ENCODE measurements at places on chromosomes 1 and 21.
A peak's percentile ranks its signal among the peaks of the same experiment; 100 is the strongest.

GRCh38 chr1:87362834-87363426, 34.2 kb downstream of the LMO4 start:
- no peak for DNase-seq

GRCh38 chr1:239276051-239276450, 110.3 kb upstream of the CHRM3 start:
- DNase-seq: no peak

DNA sequence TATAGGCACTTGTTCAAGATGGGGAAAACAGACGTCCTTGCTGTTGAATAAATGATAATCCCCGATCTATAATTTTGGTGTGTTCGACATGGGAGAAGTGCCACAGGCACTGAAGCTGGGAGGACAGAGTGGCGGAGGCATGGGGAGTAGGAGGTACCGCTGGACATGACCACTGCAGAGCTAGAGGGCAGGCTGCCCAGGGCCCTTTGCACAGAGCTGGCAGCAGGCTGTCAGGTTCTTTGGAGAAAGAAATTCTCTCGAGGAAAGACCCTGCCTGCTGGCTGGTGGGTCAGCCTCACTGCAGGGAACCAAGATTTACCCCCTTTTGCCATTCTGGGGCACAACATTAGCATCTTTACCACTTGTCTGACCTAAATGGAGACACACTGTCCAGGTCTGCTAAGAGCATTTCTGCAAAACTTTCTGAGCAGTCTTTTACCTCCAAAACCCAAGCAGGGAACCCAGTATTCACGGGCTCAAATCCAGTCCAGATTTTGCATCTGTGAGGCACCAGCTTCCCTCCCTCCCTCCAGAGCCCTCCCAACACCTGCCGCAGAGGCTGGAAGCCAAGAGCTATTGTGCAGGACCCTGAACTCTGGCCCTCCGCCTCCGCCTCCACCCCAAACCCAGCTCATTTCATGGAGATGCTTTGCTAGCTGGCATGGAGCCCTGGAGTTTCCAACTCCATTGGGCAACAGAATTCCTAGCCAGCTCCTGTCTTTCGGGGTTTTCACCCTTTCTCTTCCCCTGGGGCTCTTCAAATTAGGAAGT, 142.3 kb downstream of the PLXNA2 start:
- DNase-seq: peak; percentile 33

DNA sequence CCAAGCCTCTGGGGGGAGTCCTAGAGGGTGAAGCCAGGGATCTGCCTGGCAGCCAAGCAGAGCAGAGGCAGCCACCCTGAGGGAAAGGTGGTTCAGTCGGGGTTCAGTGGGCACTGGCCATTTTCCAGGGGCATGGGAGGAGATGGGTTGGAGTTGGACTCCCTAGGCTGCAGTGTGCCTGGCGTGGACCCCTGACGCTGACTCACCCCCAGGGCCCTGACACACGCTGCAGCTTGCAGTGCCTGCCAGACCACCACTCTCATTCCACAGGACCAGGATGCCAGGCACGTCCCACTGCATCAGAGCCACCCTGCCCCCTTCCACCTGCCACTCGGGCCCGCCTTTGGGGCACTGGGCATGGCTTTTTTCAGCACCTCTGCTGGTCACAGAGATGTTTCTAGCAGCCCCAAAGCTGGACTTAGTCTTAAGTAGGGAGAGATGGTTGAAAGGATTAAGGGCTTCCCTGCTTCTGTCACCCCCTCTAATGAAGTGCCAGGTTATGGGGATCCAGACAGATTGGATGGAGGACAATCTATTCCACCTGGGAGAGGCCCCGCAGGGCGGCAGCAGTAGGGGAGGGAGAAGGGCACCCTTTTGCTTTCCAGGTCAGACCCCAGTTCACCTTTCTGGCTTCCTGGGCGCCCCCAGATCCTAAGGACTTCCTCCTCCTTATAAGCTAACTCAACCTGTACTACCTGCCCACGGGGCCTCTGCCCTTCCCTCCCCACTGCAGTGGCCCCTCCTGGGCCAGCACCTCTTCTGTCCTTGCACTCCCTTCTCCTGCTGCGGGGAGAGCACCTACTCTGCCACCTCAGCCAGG, 1.6 kb downstream of the SYT2 start:
- DNase-seq: no peak

DNA sequence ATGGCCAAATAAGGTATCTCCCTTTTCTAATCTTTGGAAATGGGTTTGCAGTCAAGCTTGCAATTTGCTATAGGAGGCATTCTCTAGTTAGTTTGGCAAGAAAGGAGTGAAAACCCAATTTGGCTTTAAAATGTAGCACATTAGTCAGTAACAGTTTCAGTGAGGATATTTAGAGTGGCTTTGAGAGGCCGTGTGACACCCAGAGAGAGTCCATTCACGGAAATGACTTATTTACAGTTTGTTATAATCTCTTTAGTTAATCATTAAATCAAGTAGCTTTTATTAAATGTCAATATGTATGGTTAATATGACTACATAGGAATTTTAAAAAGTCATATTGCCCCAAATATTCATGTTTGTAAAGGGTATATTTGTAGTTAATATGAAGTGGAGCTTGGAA, 9.6 kb downstream of the ZBTB18 start:
- no peak for DNase-seq

DNA sequence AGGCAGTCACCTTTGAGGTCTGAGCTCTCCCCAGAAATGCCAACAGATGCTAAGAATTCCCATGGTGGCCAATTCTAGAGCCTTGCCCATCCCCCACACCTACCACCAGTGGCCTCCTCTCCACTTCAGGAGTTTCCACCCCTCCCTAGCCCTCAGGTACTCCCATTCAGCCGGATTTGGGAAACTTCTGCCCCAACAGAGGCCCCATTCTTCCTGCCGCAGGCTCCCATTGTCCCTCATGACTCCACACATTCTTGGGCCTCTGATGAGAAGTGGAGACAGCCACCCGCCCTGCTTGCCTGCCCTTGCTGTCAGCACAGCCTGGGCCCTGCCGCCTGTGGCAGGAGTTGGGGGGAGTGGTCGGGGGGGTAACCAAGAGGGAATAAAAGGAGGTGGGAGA, 4.6 kb downstream of the BLACAT1 start:
- no peak for DNase-seq

DNA sequence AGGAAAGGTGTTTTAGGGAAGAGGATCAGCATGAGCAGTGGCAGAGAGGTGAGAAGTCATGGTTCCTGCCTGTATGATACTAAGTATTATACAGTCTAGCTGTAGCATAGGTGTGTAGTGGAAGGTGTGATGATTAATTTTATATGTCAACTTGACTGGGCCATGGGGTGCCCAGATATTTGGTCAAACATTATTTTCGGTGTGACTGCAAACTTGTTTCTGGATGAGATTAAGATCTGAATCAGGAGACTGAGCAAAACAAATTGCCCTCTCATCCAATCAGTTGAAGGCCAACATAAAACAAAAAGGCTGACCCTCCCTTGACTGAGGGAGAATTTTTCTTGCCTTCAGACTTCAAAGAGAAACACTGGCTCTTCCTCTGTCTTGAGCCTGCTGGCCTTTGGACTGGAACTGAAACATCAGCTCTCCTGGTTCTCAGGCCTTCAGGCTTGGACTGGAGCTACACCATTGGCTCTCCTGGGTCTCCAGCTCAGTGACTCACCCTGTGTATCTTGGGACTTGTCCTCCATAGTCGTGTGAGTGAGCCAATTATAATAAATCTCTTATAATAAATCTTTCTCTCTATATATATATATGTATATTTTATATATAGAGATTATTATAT, 6.8 kb upstream of the CDC42 start:
- no peak for DNase-seq

DNA sequence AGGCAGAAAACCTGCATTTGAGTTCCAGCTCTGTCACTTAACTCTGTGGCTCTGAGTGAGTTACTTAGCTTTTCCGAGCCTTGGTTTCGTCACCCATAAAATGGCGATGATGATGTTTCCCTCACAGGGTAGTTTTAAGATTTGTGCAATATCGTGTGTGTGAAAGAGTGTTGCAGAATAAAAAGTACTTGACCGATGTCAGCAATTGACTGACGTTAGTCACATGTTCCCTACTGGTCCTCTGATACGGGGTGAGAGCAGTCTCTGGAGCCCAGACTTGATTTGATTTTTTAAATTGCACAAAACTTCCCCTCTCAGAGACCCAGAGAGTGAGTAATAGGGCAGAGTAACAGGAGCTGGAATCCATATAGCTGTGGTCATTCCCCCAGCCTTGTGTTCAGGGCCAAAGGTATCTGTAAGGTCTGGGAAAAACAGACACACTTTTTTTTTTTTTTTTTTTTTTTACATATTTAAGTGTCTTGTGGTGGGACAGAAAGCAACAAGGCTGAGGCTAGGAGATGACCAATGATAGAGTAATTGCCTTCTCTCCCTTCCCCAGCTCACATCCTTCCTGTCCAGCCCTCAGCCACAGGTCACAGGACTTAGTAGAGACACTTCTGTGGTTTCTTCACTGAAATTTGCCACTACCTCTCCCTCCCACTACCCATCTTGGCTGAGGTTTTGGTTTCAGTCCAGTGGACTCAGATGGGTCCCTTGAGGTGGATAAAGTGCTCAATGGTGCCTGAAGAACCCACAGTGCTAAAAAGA, 2.0 kb downstream of the FCER1G start:
- DNase-seq: peak; percentile 57

DNA sequence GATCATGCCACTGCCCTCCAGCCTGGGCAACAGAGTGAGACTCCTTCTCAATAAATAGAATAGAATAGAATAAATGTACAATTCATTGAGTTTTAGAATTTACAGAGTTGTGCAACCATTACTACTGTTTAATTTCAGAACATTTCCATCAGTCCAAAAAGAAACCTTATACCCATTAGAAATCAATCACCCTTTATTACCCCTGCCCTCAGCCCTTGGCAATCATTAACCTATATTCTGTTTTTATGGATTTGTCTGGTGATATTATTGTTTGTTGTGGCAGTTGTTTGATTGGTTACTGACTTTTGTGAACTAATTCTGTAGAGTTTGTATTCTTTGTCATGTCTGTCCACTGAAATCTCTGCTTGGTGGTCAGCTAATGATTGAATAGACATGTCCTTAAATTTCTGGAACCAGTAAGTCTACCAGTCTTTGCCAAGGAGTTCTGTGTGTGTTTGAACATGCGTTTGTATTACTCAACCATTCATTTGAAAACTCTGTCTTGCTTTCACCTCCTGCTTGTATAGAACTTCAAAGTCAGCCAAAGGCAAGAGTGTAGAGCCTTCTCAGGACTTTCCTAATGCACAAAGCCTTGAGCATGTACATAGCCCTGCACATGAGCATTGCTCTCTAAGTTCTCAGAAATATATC, 208.8 kb downstream of the GPR52 start:
- no peak for DNase-seq
